ENCODE measurements at places on chromosomes 2 and 18.

GRCh38 chr2:85516653-85517389 is 22.1 kb upstream of the MAT2A start:
- no peak for DNase-seq

GRCh38 chr18:48975817-48976649 is 25.3 kb upstream of the SMAD7 start:
- peak; percentile 43 for DNase-seq

GRCh38 chr2:41703123-41703522 is 344.7 kb upstream of the PKDCC start:
- DNase-seq = no peak

- DNase-seq = no peak
These were observed 659.2 kb upstream of the RAB6C start for GRCh38 chr2:129320288-129320687.
